ENCODE measurements at places on chromosomes 3 and 15.

DNA sequence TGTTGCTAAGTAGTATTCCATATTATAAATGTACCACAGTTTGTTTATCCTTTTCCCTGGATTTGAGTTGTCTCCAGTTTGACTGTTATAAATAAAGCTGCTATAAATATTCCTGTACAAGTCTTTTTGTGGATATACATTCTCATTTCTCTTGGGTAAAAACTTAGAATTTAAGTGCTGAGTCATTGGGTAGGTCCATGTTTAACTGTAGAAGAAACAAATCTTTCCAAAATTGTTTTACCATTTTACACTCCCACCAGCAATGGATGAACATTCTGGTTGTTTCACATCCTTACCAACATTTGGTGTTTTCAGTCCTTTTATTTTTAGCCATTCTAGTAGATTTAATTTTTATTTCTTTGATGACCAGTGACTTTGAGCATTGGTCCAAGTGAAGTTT is 74.0 kb upstream of the TNFAIP8L3 start:
- no peak for DNase-seq

- no peak for DNase-seq
These were observed 33.2 kb upstream of the POU1F1 start for GRCh38 chr3:87309601-87310000.

DNA sequence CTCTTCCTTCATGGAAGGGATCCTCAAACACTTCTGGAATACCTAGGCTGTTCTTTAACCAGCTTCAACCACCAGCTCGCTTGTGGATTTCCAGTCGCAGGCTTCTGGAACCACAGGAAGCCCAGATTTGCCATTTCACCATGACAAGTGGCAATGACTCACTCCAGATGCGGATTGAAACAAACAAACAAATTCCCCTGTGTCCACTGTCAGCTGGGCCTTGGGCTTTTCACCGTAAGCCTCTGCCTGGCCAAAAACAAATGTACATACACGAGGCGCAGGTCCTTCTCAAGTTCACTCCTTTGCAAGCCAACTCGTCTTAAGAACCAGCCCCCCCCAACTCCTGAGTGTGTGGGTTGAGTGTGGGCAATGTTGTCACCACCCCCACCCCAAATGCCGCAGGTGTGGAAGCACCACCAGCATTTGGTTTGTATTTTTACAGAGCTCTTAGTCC is 8.8 kb downstream of the BCL6 start:
- DNase-seq = no peak

DNA sequence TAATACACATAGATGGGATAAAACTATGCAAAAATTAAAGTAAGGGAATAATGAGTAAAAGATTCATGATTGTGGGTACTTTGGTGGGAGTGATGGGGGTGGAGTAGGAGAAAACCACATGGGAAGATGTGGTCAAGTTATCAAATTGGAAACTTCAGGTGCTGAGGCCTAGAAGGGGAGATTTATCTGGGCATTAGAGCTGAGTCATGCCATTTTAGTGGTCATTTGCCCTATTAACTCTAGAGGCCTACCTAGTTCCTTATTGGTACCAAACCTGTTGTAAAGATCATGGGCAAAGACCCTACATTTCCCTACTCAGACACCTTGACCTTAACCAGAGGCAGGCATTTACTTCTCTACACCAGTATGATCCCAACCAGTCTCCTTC is 125.9 kb upstream of the BCL6 start:
- DNase-seq = no peak

DNA sequence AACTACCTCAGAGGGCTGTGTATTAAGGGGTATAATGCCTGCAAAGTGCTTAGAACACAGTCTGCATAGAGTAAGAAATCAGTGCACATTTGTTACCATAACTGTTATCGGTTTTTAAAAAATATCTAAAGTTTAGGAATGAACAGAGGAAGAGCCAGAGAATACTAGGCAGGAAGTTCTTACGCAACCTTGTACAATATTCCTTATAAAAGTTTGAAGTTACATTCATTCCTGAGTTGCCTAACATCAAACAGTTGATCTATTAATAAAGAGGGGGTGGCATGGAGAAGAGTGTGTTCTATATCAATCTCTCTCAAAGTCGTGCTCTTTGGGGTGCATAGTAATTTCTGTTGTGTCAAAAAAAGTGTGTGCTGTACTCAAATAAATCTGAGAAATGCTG is 22.0 kb upstream of the PHLDB2 start:
- no peak for DNase-seq

DNA sequence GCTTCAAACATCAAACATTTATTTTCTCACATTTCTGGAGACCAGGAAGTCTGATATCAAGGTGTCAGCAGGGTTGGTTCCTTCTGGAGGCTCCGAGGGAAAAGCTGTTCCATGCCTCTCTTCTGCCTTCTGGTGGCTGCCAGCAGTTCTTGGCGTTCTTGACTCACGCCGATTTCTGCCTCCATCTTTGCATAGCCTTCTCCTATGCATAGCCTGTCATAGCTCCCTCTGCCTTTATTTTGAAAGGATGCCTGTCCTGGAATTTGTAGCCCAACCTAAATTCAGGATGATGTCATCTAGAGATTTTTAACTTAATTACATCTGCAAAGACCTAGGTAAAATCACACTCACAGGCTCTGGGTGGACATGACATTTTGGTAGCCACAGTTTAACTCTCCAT is 70.4 kb downstream of the RGMA start:
- DNase-seq = no peak

DNA sequence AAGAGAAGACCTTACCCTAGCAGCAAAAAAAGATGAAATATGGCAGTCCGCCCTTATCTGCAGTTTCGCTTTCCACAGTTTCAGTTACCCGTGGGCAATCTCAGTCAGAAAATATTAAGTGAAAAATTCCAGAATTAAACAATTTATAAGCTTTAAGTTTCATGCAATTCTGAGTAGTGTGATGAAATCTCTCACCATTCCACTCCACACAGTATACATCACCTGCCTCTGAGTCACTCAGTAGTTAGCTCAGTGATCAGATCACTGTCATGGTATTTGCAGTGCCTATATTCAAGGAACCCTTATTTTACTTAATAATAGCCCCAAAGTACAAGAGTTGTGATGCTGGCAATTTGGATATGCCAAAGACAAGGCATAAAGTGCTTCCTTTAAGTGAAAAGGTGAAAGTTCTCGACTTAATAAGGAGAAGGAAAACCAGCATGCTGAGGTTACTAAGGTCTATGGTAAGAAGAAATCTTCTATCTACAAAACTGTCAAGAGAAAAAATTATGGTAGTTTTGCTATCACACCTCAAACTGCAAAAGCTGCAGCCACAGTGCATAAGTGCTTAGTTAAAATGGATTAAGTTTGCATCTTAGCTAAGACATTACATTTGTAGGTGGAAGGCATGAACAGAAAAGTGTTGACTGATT is 48.1 kb downstream of the HSPBAP1 start:
- no peak for DNase-seq

DNA sequence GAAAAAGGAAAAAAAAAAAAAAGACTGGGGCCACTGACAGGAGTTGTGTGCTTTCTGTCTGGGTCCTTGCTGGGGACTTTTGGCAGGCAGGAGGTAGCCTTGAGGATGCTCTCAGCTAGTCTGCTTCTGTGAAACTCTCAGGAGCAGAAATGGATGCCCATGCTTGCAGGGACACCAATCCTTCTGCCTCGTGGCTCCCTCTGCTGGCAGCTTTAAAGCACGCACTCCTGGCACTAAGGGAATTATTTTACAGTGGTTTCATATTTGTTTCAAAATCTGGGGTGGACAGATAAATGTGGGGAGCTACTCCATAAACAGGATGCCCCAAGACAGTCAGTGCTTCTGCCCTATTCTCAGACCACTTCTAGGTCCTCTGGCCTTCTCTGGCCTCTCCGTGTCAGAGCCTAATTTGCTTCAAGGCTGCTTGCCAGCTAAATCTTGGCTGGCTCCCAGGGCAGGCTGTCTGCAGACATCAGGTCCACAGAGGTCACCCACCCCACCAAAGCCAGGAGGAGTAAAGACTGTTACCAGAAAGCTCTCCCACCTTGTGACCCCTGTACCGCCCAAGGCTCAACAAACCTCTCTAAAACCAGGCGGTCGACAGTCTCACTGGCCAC is 17.1 kb downstream of the TRAIP start:
- DNase-seq = peak; percentile 50

GRCh38 chr3:138043266-138044029 is 33.5 kb downstream of the CLDN18 start:
- no peak for DNase-seq

- DNase-seq = no peak
These were observed 62.1 kb upstream of the DCBLD2 start for GRCh38 chr3:98963546-98963945.

- DNase-seq = no peak
These were observed 107.7 kb downstream of the OSBPL10 start for GRCh38 chr3:31873254-31873820.

DNA sequence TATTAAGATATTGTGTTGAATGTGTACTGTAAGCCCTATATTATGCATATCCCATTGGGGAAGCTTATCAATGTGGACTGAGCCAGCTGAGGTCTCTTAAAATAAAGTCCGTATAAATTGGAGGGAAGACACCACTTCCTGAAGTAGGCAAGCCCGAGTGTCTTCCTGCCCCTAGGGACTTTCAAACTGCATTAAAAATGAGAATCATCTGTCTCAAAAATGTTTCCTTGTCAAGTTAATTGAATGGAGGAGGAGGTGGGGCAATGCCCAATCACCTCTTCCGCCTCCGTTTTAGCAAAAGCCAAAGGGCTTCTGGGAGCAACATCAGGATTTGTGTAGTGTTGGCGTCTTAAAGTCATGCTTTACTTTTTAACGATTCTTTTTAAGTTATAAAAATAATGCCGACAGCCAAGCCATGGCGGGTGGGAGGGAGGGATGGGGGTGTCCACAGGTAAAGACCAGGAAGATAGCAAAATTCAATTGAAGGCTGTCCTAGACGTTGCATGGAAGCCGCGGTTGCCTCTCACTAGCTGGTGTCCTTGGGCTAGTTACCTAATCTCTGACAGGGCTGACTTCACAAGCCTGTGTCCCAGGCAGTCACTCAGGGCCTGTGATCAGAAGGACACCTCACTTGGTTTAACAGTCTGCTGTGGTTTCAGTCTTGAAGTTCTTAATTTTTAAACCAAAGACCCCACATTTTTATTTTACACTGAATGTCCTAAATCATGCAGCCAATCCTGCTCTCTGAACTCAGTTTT is 524.9 kb upstream of the PROK2 start:
- no peak for DNase-seq

All from C1 segment of cervical spinal cord (tissue), 14 donors.